ENCODE measurements at places on chromosomes 16 and 17.
A peak's percentile ranks its signal among the peaks of the same experiment; 100 is the strongest.

GRCh38 chr17:79324194-79324593 lies 249.6 kb downstream of the ENGASE start:
- no peak for DNase-seq

GRCh38 chr17:10270258-10270657 lies 71.9 kb upstream of the GAS7 start:
- no peak for DNase-seq

- no peak for DNase-seq
Observed at GRCh38 chr17:63364387-63364786, 81.7 kb downstream of the CYB561 start.

GRCh38 chr17:80856863-80857755 lies 134.5 kb upstream of the CHMP6 start:
- DNase-seq: peak; percentile 11

- DNase-seq: no peak
Observed at GRCh38 chr17:55570391-55570790, 59.1 kb upstream of the SMIM36 start.

DNA sequence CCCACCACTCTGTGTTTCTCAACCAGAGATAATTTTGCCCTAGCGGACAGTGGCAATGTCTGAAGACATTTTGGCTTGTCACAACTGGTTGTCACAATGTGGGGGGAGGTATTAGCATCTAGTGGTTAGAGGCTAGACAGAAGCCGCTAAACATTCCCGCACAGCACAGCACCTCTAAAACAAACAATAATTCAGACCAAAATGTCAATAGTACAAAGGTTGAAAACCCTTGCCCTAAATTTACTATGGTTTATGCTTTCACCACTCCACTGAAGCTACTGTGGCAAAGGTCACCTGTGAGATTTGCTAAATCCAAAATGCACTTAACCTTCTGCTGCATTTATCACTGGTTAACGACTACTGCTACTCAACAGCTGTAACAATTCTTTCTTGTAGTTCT lies 14.1 kb downstream of the NUP88 start:
- DNase-seq: no peak

Measured in MCF 10A (cell line).